Suppressor macrophage treated with lipopolysaccharide for 1 hour (primary cell): ENCODE measurements at places on chromosomes 7 and 10.

DNA sequence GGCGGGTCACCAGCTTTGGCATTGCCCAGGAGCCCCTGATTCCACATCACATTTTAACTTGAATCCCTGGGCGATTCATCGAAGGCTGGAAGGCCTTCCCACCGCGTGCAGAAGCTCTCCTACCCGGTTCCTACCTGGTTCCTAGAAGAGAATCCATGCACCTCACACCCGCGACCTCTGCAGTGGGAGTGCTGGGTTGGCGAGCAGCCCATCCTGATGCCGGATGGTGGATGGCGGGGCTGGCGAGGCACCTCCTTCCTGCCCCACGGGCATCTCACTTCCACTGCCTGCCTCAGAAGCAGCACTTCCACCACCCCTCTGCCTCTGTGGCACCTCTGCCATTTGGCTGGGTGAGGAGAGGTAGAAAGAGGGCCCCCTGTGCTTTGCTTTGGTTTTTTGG lies 32.0 kb downstream of the NUB1 start:
- no peak for DNase-seq

GRCh38 chr7:33261585-33261984 lies 132.2 kb downstream of the BBS9 start:
- no peak for DNase-seq

GRCh38 chr7:43362652-43363034 lies 220.3 kb upstream of the STK17A start:
- no peak for DNase-seq

- DNase-seq = no peak
These were observed 101.2 kb downstream of the RAB18 start for GRCh38 chr10:27605318-27605717.

DNA sequence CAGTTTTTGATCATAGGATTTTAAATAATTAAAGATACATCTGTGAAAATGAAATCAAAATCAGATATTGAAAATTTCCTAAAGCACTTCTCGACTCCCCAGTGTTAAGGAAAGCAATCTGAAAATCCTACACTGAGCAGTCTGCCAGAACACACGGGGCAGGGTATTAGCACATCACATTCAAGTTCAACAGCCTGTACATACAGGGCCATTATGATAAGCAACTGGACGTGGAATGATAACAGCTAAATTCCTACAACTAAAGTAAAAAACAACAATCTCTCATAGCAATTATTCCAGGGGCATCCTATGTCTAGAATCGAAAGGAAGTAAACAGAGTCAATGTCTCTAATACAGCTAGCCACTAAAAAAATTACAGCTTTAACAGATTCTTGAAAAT lies 31.7 kb downstream of the TRDMT1 start:
- DNase-seq = no peak

DNA sequence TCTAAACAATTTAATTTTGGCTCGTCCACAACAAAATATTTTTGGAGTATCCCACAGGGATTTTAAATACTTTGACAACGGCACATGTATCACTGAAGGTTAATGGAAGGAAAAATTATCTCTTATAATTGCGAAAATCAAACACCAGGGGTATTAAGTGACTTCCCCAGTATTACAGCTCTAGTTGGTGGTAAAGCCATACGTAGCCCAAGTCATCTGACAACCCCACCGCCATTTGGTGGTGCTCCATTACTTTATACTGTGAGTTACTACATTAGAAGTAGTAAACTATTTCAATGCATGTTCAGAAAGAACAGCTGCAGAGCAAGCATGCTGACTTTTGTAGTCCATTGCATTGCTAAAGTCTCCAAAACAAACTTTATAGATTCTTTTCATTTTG lies 179.7 kb downstream of the HGF start:
- no peak for DNase-seq

- no peak for DNase-seq
These were observed 70.6 kb upstream of the LEP start for GRCh38 chr7:128170461-128170860.

- DNase-seq = peak; percentile 34
These were observed 95.0 kb upstream of the DDC start for GRCh38 chr7:50660040-50660829.

DNA sequence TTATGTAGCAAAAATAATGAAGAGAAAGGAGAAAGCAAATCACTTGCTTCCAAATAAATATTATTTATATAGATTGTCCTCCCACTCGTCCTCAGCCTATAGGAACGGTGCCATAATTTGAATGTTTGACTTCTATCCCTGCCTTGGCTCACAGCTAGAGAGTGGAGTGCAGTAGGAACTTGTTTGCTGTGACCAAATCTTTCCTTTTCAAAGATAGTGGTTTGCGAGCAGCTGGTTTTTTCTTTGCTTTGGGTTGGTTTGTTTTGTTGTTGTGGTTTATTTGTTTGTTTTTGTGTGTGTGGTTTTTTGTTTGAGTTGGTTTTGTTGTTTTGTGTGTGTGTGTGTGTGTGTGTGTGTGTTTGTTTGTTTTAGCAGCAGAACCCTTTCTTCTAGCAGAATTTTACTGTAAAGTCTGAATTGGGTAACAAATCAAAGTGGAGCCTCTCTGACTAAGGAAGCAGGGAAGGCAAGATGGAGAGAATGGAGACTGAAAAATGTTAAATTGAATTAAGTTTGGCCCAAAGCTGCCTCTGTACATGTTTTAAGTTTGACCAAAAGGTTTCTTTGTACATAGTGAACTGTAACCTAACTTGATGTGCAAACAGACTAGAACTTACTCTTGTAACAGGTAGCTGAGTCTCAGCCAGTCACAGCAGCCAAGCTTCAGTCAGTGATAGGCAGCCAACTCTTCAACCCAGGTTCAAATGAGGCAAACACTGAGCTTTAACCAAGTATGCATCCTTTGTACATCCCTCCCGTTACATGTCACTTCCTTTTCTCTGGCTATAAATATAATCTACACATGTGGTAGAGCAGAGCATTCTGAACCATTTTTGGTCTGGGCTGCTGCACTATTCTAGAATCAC lies 149.5 kb upstream of the LRGUK start:
- DNase-seq = no peak

GRCh38 chr10:100319707-100320402 lies 10.2 kb downstream of the PKD2L1 start:
- DNase-seq = no peak

GRCh38 chr10:104908581-104908980 lies 267.5 kb downstream of the SORCS3 start:
- no peak for DNase-seq

- no peak for DNase-seq
These were observed 349.4 kb downstream of the EXOC4 start for GRCh38 chr7:133602291-133602690.

GRCh38 chr7:15016315-15016667 lies 113.7 kb upstream of the DGKB start:
- DNase-seq = no peak

GRCh38 chr10:18449611-18450026 lies 201.8 kb downstream of the NSUN6 start:
- DNase-seq = peak; percentile 46

DNA sequence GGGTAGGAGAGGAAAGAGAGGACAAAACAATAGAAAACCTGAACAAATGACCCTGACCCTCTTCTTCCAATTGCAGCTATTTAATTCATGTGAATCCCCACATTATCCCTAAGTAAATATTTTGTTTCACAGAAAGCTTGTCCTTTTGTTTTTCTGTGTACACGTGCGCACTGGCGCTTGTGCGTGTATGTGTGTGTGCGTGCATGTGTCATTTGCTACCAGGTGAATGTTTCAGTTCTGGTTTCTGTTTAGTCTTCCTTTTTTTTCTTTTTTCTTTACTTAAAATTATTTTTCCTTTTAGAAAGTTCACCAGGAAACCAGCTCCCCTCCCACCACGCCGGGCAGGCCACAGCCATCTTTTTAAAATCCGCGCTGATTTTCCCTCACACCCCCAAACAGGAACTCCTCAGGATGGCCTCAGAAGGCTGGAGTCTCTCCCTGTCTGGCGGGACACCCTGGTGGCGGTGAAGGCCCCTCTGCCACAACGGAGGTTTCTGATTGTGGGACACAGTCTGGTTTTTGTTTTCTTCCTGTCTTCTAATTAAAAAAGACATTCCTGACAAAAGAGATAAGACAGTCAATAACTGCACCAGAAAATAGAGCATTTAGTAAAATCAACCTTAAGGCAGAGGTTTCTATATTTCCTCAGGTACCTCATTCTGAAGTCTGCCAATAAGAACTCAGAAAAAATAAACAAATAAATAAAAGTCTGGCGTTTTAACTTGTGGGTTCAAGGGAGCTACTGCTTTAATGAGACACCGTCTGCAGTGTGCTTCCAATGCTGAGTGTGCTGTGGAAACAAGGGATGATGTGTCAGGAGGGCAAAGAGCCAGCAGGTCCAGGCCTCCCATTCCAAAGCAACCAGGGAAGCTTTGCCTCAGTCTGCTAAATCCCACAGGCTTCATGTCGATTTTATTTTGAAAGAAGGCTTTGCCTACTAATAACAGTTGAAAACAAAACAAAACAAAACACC lies 17.4 kb downstream of the IRF5 start:
- no peak for DNase-seq

DNA sequence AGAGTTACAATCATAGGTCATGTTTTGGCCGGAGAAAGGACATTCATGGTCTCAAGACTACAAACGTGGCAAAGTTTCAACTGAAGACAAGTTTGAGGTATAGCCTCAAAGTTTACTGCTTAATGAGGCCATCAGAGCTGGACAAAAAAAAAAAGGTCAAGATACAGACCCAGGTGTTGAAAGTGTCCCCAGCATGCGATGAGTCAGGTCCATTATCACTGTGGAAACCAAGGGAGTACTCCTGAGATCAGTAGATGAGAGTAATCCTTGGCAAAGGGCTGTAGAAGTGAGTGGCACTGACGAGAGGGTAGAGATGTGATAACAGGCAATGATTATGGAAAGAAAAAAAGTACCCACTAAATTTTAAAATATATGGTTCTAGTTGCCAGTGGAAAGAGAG lies 80.1 kb upstream of the LRRN3 start:
- no peak for DNase-seq

GRCh38 chr10:22723783-22724182 lies 9.4 kb upstream of the PIP4K2A start:
- peak; percentile 54 for DNase-seq

- no peak for DNase-seq
These were observed 20.6 kb upstream of the CDCA7L start for GRCh38 chr7:21966271-21966670.

DNA sequence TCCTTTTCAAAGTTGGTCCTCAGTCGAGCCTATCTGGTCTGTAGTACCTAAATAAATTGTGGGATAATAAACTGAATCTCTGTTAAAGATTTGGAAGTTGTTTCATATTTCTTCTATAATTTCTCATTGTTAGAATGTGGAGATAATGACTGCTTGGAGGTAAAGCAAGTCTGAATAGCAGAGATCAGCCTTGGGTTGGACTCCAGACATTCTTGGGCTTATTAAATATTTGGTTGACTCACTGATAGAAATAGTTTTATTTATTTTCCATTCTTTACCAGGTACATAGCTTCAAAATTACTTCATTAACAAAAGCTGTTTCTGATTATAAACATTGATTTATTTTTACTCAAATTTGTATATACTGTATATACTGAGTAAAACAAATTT lies 34.3 kb downstream of the TPST1 start:
- no peak for DNase-seq
